ENCODE measurements at places on chromosomes 4 and X.

GRCh38 chr4:159764343-159764952 is 661.6 kb downstream of the RAPGEF2 start:
- H3K4me1 ChIP-seq, result no peaks in the 10 kb centered on the region
- H3K4me3 ChIP-seq, result no peak overlapping the region
- H3K27me3 ChIP-seq, result no peaks in the 10 kb centered on the region
- no peak overlapping the region for H3K27ac ChIP-seq

- no peaks in the 10 kb centered on the region for H3K4me1 ChIP-seq
- DNase-seq, result no peak
- no peaks in the 10 kb centered on the region for H3K36me3 ChIP-seq
- no peak overlapping the region for H3K27ac ChIP-seq
Observed at GRCh38 chr4:42747971-42748370, 91.1 kb upstream of the ATP8A1 start.

DNA sequence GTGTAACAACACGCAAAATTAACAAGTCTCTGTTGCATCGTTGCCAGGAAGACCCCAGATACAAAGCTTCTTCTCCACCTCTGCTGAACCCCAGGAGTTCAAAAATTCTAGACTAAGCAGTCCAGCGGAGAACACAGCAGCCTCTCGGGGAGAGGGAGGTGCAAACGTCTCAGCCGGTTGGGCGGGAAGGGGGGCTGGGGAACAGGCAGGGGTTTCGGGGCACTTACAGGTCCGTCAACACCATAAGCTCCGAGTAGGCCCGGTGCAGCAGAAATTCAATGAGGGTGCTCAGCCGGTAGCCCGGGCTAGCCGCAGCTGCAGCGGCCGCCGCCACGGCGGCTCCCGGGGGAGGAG is 394 bp downstream of the MED14 start:
- H3K27ac ChIP-seq, result peak overlapping the region; percentile 86
- H3K27me3 ChIP-seq, result no peaks in the 10 kb centered on the region

- no peak for DNase-seq
- no peak overlapping the region for H3K4me3 ChIP-seq
- no peaks in the 10 kb centered on the region for H3K36me3 ChIP-seq
- no peak overlapping the region for H3K27ac ChIP-seq
Observed at GRCh38 chrX:19839770-19840254, 47.6 kb downstream of the SH3KBP1 start.

- no peaks in the 10 kb centered on the region for H3K36me3 ChIP-seq
- H3K4me1 ChIP-seq, result peaks cover 3% of the 10 kb centered on the region
- no peak within 1 kb of the TSS for H3K27ac ChIP-seq
Observed at GRCh38 chr4:15427701-15428100, at the start of gene C1QTNF7. Gene C1QTNF7, plus strand, starts transcription at chr4:15428033. Its CDS starts 7,711 bp downstream, at chr4:15435744.

- DNase-seq, result no peak
- H3K4me3 ChIP-seq, result no peak overlapping the region
- no peak overlapping the region for H3K27ac ChIP-seq
- no peaks in the 10 kb centered on the region for H3K27me3 ChIP-seq
Observed at GRCh38 chr4:143348233-143349077, 11.8 kb downstream of the GAB1 start.

DNA sequence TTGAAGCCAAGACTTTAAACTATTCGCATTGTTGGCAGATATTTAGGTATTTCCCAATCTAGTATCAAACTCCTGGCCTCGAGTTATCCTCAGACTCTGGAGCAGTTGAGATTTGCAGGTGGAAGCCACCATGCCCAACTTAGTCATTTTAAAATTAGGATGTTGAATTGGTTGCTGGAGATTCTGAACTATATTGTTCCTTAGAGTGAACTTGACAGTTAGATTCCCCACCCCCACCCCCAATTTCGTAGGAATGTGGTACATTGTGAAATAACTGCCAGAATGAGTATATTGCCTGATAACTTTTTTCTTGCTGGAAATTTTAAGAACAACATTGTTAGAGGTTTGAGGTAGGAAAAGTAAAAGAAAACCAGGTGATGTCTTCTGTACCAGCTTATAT is 2.3 kb downstream of the NOCT start:
- no peak overlapping the region for H3K27ac ChIP-seq
- no peak for DNase-seq
- no peaks in the 10 kb centered on the region for H3K36me3 ChIP-seq
- H3K27me3 ChIP-seq, result no peaks in the 10 kb centered on the region
- H3K4me3 ChIP-seq, result no peak overlapping the region

- no peaks in the 10 kb centered on the region for H3K4me1 ChIP-seq
- no peak overlapping the region for H3K4me3 ChIP-seq
- H3K36me3 ChIP-seq, result no peaks in the 10 kb centered on the region
- no peak for DNase-seq
Observed at GRCh38 chr4:53527326-53527725, 64.0 kb downstream of the LNX1 start.

DNA sequence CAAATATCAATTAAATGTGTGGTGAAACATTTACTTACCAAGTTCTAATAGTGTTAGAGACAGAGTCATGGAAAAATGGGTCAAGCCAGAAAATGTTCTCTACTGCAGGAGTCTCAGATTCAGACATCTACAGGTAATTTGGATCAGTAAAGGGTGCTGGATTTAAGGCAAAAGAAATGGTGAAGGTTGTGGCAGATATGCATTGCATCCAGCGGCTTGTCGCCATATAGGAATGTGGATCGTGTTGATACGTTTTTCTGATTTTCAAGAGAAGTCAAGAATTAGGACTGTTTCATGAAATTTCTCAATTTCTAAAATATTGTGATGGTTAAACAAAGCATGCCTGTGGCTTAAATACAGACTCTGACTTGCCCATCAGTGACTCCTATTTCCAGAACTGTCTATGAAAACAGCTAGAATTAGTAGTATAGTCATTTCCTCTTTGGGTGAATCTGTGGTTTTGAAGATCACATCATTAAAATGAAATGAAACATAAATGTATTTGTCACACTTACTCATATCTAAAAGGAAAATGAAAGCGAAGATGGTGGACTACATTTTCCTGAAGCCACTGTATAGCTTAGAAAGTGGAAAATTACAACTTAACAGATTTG is 110.1 kb upstream of the VEGFC start:
- no peaks in the 10 kb centered on the region for H3K27me3 ChIP-seq
- no peak overlapping the region for H3K27ac ChIP-seq
- no peak overlapping the region for H3K4me3 ChIP-seq
- H3K4me1 ChIP-seq, result no peaks in the 10 kb centered on the region
- DNase-seq, result no peak

- no peaks in the 10 kb centered on the region for H3K4me1 ChIP-seq
- no peaks in the 10 kb centered on the region for H3K36me3 ChIP-seq
- H3K4me3 ChIP-seq, result no peak overlapping the region
- H3K27me3 ChIP-seq, result no peaks in the 10 kb centered on the region
- DNase-seq, result no peak
Observed at GRCh38 chrX:33840176-33840575, 291.9 kb downstream of the FAM47A start.

DNA sequence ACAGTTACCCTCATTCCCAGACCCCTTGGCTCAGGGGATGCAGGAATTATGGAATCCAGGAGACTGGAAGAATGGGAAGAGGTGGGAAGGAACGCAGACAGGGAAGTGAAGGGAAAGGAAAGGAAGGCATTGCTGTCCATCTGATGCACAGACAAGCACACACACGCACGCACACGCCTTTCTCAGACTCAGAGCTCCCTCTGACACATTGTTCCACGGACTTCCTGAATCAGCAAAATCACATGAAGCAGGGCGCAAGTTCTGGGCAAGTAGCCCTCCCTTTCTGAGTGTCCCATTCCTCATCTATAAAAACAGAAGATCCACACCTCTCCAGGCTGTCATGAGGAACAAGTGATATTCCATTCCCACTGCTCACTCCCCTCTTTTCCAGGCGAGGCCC is 13.2 kb downstream of the IQSEC2 start:
- DNase-seq, result no peak
- no peak overlapping the region for H3K4me3 ChIP-seq
- no peaks in the 10 kb centered on the region for H3K27me3 ChIP-seq
- H3K36me3 ChIP-seq, result no peaks in the 10 kb centered on the region
- H3K4me1 ChIP-seq, result peaks cover 10% of the 10 kb centered on the region
- no peak overlapping the region for H3K27ac ChIP-seq

GRCh38 chr4:3301450-3302172 is 8.8 kb downstream of the RGS12 start:
- H3K4me1 ChIP-seq, result peaks cover 52% of the 10 kb centered on the region
- H3K36me3 ChIP-seq, result no peaks in the 10 kb centered on the region
- no peak for DNase-seq
- no peak overlapping the region for H3K27ac ChIP-seq
- H3K4me3 ChIP-seq, result peak overlapping the region; percentile 43
- H3K27me3 ChIP-seq, result no peaks in the 10 kb centered on the region

- H3K4me1 ChIP-seq, result no peaks in the 10 kb centered on the region
- no peak overlapping the region for H3K4me3 ChIP-seq
- no peaks in the 10 kb centered on the region for H3K36me3 ChIP-seq
- no peak for DNase-seq
- H3K27me3 ChIP-seq, result no peaks in the 10 kb centered on the region
- no peak overlapping the region for H3K27ac ChIP-seq
Observed at GRCh38 chrX:151825925-151826485, 86.7 kb upstream of the MAGEA4 start.
